ENCODE measurements at places on chromosomes 3 and 15. TPM values are rescaled to one million over a fixed set of nuclear protein-coding genes. Genes with fewer than 3 reads are reported as not detected.
A peak's percentile ranks its signal among the peaks of the same experiment; 100 is the strongest.

DNA sequence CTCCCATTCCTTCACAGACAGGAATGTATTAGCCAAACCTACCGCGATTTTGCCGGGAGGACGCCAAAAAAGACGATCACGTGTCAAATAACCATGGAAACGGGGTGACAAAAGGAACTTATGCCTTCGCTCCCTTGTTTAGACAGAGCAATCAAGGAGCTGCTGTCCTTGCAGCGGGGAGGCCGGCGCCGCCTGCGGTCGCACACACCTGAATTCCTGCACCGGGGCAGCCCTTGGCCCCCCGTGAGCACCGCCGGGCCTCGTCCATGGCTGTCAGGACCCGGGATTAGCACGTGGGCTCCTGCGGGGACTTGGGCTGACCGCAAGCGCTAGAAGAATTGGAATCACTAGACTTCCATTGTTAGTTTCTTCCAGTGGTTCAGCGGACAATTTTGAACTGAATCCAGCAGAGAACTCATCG is 193.1 kb downstream of the SHQ1 start:
- ATAC-seq, result peak; percentile 23

Gene NAA80
- 7.6 TPM for total RNA-seq

DNA sequence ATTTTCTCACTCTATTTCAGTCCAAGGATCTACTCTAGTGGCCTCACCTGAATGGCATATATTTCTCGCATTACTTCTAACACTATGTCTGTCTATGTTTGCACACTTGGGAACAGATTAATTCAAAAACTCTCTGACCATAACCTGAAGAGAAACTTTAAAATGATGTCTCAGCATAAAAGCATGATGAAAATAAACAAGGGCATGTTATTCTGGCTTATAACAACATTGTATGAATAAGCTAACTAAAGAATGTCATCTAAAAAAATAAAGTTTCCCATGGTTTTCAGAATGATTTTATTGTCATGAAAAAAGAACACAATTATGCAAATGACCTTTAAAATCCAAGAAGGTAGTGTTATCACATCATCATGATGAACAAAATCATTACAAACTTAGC is 85.5 kb upstream of the ROBO2 start:
- ATAC-seq, result no peak

- peak; percentile 46 for ATAC-seq
Measured at GRCh38 chr3:167750272-167750971, 14.9 kb downstream of the SERPINI1 start.

Gene SPESP1
- total RNA-seq, result 0.52 TPM

DNA sequence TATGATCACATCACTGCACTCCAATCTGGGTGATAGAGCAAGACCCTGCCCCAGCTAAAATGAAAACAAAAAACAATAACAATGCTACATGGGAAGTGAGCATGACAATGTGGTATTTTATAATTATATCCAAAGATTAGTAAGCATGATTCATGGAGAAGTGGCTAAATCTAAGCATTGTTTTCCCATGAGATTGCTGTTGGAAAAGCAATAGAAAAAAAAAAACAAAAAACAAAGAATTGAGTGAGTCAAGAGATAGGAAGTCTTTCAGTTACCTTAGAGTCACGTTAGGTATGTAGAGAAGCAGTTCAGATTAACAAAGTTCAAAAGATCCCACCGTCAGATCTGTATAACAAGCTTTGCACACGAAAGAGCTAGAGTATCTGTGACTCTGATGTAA is 210.3 kb upstream of the CNTN6 start:
- ATAC-seq, result no peak

DNA sequence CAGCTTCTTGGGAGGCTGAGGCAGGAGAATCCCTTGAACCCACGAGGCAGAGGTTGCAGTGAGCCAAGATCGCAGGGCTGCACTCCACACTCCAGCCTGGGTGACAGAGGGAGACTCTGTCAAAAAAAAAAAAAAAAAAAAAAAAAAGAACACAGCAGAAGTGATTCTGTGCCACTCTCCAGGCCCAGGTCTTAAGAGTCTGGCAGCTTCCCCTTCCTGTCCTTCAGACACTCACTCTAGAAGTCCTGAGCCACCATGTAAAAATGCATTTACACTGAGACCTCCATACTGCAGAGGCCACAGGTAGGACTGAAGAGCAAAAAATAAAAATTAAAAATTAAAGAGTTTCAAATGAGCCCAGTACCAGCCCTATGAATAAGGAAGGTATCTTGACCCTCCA is 11.8 kb upstream of the CDV3 start:
- ATAC-seq, result peak; percentile 41

Gene UBAP1L
- 1.8 TPM for total RNA-seq

Gene UBL7
- 28.2 TPM for total RNA-seq

Gene ITGA11
- 0.48 TPM for total RNA-seq

Gene GPR87
- total RNA-seq, result 36.8 TPM

DNA sequence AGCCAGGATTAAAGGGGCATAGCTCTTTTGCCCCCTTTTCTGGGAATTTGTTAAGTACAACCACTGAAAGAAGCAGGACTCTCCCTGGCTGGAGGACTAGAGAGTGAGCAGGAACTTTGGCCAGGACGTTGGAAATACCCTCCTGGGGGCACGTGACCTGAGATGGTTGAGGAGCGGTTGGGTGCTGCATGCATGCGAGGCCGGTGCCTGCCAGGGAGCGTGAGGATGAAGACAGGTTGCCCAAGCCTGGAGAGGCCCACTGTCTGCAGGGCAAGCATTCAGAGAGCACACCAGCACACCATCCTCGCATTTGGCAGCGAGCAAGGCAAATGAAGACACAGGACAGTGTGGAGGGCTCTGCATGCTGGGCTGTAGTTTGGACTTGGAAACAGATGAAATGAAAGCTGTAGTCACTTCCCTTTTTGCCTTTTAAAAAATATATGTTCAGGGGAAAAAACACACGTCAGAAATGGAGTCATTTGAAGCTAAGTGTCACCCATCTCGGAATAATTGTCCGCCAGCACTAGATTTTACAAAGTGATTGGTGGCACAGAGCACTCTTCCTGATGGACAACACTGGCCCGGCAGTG is 217.6 kb downstream of the SLCO3A1 start:
- ATAC-seq, result no peak

DNA sequence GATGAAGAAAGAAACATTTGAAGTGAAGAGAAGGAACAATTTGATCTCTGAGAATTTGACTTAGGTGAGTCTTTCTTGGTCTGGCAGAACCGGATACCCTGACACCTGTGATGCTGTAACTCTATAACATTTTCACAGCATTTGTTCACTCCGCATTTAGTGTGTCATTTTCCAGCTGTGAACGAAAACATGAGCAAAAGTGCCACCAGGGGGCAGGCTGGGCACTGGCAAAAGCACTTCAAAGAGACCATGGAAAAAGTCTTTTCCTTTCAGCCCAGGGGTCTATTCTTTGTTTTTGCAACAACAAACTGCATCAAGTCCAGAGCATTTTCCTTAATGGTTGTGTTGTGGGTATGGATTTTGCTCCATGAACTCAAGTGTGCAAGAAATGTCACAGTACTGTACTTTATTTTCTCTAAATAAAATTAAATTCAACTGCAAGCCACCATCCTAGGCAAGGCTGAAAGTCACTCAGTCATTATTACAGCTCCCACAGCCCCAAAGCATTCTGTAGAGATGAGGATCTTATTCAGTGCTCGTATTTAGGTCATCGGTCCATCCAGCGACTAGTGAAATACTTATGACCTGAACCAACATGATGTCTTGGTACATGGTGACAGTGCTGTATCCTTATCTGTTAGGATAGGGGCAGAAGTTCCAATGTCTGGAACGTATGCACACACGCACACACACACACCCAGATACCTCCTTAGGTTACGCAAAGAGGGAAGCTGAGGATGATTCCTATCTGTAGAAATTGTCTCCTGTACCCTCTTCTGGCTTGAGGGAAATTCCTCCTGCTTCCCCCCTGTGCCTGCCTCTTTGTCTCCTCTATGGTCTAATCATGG is 125.5 kb downstream of the GADL1 start:
- ATAC-seq, result peak; percentile 40

DNA sequence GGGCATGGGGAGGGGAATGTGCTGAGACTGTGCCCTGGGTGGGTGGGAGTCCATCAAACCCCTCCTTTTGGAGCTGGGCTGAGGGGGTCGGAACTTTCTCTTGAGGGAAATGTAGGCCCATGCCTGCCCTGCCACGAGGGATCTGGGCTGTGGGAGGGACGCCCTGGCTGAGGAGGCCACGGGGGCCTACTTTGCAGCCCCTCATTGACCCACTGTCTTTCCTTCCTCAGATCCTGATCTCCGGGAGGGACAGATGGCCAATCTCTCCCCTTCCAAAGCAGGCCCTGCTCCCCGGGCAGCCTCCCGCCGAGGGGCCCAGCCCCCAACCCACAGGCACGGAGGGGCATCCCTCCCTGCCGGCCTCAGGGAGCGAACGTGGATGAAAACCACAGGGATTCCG is 25.3 kb downstream of the LOXL1 start:
- no peak for ATAC-seq

Gene WDR76
- 10.4 TPM for total RNA-seq

- ATAC-seq, result peak; percentile 32
Measured at GRCh38 chr15:73781038-73781925, 28.1 kb upstream of the INSYN1 start.

Gene WDR93
- not detected for total RNA-seq

DNA sequence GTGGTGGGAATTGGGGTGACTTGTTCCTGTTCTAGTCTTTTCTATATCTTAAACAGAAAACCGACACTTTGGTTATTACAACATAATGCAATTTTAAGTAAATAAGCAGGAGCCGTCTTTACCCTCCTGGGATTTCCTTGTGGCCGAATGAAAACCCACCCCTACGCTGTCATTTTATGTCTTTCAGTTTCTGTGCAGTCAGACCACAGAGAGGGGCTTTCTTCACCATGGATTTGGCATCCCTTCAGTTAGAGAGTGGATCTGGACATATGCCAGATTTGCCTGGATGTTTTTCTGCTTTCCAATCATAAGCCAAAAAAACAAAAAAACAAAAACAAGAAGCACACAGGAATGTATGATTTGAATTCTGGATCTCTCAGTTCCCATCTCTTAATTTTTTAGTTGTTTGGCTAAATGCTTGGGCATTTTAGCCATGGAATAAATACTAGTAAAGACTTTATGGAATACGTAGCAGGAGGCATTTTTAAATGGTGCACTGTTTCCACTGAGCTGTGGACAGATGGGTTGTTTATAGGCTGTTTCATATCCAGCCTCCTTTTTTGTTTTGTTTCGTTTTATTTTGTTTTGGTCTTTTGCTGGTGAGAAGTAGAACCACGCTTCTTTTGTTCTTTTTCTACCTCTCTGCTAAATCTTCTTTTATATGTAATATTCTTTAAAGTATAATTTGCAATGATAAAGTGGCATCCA is 272.9 kb downstream of the FEZF2 start:
- no peak for ATAC-seq

DNA sequence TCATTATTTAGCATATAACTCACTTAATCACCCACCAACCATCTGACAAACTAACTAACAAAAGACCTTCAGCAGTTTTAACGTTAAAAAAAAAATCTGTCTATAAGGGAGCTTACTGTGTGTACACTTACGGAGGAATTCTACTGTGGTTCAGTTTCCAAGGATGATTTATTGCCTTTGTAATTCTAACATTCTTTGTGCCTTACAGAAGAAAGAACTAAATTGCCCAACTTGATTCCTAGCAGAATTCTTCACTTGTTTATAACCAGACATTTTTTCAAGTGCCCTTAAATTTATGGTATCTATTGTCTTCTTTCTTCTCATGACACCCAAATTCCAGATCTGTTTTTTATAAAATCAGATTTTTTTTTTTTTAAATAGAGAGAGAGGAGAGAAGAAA is 119.7 kb upstream of the IGSF10 start:
- ATAC-seq, result no peak

Gene THAP10
- 1.4 TPM for total RNA-seq

DNA sequence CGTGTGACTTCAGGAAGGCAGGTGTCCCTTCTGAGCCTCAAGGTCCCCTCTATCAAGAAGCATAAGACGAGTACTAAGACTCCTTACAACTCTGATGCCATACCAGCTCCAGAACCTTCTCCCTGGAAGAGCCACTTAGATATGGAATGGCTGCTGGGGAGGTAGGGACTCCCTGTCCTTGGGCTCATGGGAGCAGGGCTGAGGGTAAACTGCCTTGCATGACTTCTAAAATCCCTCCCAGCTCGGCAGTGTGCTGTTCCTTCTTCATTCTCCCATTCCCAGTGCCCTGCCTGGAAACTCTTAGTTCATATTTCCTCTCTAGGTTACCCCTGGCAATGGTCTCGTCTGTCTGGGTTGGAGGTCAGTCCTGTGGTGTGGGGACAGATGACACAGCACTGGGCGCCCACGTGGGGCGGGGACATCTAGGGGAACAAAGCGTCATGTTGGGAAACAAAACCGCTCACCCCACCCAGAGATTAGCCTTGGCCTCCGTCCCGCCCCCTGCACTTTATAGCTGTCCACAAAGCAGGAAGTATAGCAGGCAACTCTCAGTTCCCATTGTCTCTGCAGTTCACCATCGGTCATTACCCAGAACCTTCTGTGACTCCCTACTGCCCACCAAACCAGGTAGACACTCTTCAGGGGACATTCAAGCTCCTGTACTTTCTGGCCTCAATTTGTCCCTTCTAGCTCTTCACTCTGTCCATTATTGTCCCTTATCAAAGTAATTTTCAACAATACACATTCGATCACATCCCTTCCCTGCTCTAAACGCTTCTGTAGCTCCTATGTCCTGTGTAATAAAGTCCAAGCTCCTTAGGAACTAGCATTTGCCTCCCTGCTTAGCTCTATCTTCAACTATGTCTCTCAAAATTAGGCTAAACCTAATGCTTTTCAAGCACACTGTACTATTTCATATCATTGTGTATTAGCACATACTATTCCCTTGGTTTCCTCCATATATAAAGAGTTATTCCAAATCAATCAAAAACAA is 73.8 kb downstream of the IQSEC1 start:
- peak; percentile 82 for ATAC-seq
